Kidney epithelial cell (primary cell): ENCODE measurements at places on chromosomes 2 and 18. TPM values are rescaled to one million over a fixed set of nuclear protein-coding genes. Genes with fewer than 3 reads are reported as not detected.

Gene RESP18
- total RNA-seq, result not detected in 2 replicates

Gene CFAP65
- total RNA-seq, result 0.07 TPM in 1 of 2 replicates, not detected in the other

Gene TMEM247
- not detected in 2 replicates for total RNA-seq

Gene MAP4K4
- 124 and 134 TPM in 2 replicates for total RNA-seq

Gene EVX2
- total RNA-seq, result not detected in 2 replicates

Gene RNF152
- 4.7 and 10.2 TPM in 2 replicates for total RNA-seq

Gene HSPE1
- total RNA-seq, result 91.7 and 96.5 TPM in 2 replicates

Gene PTPRN
- total RNA-seq, result 2.5 and 3.8 TPM in 2 replicates
